ENCODE measurements at places on chromosomes 6 and 20.

- DNase-seq: no peak
Measured at GRCh38 chr6:142794424-142794823, 150.6 kb downstream of the HIVEP2 start.

DNA sequence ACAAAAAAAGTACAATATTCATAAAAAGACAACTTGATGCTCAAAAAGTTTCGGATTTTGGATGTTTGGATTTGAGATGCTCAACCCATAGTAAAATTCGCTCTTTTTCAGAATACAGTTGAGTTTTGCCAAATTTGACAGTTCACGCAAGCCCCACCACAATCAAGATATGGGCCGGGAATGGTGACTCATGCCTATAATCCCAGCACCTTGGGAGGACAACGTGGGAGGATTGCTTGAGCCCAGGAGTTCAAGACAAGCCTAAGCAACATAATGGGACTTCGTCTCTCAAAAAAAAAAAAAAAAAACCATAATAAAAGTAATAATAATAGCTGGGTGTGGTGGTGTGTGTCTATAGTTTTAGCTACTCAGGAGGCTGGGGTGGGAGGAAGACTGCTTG, 51.3 kb downstream of the PHF20 start:
- no peak for DNase-seq

DNA sequence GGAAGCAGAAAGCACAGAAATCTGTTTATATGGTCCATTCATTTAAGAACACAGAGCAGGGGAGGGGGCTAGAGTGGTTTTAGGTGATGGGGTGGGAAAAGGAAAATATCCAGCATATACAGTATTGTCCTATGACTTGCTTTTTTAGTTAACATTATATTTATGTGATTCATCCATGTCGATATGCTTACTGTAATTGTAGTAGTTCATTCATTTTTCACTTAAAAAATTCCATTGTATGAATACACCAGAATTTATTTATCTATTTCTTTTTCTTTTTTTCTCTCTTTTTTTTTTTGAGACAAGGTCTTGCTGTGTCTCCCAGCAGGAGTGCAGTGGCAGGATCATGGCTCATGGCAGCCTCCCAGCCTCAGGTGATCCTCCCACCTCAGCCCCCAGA, 9.6 kb upstream of the PRIM2 start:
- no peak for DNase-seq

DNA sequence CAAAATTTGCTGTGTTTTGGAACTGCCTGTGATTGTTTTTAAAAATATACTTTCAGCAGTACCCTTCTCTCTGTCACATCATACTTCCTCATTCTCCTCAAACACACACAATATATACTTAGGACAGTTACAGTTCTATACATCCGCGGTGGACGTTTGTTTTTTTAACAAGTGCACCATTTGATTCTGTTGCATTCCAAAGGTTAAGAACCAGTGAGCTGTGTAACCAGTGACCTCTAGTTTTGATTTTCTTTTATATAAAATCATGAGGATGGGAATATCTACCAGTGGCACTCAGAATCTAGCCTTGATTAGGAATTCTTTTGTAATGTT, 152.8 kb downstream of the CARMIL1 start:
- DNase-seq: no peak

GRCh38 chr6:21051777-21052176, 517.5 kb downstream of the CDKAL1 start:
- DNase-seq: no peak

- DNase-seq: no peak
Measured at GRCh38 chr6:919500-919899, 226.6 kb upstream of the EXOC2 start.

- no peak for DNase-seq
Measured at GRCh38 chr20:20206788-20207187, 154.5 kb downstream of the CFAP61 start.

Measured in kidney glomerular epithelial cell (primary cell).